ENCODE measurements at places on chromosomes 7 and 10.

DNA sequence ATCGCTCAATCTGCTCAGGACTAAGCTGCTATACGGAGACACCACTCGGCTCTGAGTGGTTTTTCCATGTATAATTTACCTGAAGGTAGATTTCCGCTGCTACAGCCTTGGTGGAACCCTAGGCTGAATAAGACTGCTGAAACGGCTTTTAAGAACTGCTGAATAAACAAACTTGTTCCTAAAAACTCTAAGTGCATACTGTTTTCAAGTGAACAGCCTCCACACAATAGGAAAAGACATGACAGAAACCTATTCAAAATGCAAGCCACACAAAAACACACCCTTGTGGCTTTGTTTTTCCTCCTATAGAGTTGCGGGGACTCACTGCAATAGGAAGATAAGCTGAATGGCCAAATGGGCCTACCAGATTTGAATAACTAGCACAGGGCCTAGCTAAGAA lies 117.2 kb downstream of the UBE2H start:
- no peak for DNase-seq

- DNase-seq = no peak
Observed at GRCh38 chr10:129505500-129506075, 38.5 kb downstream of the MGMT start.

DNA sequence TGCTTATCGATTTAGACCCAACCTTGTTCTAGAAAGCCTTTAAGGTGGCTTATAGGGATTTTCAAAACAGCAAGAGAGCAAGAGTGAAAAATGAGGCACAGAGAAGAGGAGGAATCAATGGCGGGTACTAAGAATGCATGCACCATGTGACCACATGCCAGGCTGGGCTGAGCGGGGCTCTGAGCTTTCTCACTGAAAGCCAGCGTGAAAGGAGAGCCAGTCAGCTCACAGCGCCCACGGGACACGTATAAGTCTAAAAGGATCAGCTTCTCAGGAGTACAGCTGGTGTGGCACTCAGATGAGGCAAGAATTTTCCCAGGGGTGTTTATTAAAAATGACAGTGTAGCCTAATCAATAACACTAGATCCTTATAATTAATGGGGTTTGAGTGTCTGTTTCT lies 114.3 kb downstream of the SLIT1 start:
- no peak for DNase-seq

- DNase-seq = no peak
Observed at GRCh38 chr7:9083837-9084236, 650.4 kb downstream of the NXPH1 start.

DNA sequence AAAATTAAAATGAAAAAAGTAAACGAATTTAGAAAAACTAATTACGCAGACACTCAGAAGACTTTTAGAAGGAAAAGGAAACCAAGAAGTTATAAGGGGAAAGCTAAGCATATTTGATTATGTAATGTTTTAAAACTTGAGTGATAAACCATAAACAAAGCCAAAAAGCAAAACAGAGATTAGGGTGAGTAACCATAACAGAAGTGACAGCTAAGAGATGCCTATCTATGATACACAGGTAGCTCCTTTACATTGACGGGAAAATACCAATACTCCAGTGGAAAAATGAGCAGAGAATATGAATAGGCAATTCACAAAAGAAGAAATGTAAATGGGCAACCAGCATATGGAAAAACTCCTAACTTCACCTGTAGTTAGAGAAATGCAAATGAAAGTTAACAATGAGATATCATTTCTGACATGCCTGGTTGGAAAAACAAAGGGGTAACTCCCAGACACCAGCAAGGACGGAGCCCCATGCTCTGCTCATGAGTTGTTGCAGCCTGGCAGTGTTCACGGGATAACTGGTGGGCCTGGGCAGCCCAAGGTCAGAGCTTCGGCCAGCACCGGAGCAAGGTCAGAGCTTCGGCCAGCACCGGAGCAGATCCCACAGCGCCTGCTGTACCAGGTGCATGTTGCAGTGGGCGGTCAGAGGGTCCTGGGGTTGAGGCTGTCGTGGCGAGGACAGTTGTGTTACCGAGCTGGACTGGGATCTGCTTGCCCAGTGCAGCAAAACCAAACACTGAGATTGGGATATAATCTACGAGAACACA lies 58.9 kb downstream of the ALOX5 start:
- DNase-seq = no peak

DNA sequence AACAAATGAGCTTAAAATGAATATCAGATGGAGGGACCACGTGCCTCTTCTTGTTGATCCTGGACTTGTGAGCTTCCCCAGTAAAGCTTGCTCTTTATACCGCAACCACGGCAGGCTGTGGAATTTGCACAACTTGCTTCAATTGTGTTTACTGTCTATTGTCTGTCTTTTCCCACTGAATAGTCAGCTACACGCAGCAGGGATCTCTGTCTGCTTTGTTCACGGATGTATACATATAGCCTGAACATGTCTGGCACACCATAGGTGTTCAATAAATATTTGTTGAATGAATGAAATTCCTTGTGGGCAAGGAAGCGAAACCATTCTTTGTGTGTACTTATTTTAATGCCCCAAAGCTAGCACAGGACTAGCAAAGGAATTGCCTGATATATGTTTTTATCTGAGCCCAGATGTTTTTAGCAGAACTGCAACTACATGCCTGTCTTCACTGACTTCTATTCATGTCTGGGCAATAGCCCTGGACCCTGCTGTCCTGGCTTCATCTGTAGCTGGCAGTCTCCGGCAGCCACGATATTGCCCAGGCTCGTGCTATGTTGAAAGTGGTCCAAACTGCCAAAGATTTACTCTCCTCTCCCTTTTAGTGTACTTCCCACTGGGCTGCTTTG lies 29.9 kb upstream of the IFRD1 start:
- no peak for DNase-seq

DNA sequence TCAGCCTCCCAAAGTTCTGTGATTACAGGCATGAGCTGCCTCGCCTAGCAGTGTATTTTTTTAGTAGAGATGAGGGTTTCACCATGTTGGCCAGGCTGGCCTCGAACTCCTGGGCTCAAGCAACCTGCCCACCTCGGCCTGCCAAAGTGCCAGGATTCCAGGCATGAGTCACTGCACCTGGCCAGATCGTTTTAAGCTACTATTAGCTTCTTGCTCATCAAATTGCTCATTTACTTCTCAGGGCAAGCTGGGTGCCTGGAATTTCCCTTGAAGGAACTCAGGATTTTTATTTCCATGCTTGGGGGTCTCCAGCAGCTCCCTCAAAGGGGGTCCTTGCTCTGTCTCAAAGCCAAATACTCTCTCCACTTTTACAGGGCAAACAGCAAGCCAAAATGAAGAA lies 798.0 kb upstream of the AUTS2 start:
- no peak for DNase-seq

DNA sequence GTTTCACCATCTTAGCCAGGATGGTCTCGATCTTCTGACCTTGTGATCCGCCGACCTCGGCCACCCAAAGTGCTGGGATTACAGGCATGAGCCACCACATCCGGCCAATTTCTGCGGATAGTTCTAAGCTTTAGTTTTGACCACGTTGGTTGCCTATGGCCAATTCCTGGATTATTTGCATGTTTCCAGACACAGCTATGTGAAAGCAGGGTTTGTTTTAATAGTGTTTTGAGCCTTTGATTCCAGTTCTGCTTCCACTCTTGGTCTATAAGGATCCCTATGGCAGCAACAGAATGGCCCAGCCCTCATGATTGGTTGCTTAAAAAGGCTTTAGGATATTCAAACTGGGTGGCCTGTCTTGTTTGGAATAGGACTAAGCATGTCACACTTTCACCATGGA lies 19.1 kb downstream of the SIRT1 start:
- DNase-seq = no peak

DNA sequence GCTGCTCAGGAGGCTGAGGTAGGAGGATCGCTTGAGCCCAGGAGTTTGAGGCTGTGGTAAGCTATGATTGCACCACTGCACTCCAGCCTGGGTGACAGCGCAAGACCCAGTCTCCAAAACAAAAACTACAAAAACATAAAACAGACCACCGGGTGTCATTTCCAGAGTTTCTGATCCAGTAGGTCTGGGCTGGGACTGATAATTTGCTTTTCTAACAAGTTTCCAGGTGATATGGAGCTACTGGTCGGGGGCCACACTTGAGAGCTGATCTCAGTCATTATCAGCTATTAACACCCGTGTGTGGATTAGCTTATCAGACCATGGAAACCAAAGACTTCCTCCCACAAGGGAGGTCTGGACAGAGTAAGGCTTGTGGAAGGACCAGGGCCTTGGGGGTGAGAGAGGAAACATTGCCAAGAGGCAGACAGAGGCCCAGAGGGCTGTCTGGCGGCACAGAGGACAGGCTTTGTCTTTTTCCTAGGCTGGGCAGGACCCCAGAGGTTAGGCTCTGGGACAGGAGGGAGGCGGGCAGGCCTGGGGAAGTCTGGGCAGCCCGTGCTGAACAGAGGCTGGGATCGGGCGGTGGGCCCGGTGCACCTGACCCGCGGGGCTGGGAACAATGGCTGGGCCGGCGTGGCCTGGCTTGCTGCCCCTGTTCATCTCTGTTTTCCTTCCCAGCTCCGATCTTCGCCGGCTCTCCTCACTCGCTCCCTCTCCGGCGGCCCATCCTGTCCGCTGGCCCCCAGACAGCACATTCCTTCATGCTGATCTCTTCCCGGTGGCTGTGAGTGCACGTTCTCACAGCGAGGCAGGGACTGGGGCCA lies 25.2 kb downstream of the TMEM270 start:
- no peak for DNase-seq

DNA sequence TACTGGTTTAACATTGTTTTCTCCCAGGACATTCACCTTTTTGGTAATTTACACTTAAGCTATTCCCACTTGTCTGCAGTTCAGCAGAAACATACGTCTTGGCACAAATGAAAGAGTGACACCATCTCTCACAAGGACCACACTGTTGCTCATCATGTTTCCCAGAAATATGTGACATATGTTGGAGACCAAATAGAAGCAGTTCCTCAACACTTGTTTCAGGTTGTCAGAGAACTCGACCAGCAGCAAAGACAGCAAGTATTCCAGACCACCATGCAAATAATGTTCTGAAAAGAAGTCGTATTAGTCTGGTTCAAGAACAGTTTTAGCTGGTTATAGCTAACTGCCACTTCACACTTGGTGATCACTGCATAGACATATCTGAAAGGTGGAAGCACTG lies 81.3 kb upstream of the KLF6 start:
- DNase-seq = no peak

DNA sequence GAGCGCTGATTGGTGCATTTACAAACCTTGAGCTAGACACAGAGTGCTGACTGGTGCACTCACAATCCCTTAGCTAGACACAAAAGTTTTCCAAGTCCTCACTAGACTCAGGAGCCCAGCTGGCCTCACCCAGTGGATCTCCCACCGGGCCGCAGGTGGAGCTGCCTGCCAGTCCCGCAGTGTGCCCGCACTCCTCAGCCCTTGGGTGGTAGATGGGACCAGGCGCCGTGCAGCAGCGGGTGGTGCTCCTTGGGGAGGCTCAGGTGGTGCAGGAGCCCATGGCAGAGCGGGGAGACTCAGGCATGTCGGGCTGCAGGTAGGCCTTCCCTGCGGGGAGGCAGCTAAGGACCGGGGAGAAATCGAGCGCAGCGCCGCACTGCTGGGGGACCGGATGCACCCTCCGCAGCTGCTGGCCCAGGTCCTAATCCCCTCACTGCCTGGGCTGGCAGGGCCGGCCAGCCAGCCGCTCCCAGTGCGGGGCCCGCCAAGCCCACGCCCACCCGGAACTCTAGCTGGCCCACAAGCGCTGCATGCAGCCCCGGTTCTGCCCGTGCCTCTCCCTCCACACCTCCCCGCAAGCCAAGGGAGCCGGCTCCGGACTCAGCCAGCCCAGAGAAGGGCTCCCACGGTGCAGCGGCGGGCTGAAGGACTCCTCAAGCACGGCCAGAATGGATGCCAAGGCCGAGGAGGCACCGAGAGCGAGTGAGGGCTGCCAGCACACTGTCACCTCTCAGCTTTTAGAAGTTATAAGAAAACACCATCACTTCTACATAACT lies 128.9 kb downstream of the ZNF438 start:
- DNase-seq = no peak

DNA sequence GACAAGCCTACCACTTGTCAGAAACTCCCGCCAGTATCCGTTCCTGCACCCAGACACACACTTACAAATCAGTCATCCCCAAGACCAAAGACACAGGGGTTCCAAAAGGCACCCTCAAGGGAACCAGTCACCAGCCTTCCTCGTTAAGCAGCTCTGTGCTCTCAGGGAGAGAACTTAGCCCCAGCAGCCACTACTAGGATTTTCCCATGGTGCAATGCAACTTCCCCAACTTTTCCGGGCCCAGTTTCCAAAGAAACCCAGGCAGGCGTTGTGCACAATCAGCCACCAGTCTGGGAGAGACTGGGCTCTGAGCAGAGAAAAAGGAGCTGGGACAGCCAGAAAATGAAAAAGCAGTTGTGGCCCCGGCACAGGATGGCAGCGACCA lies 1.2 kb downstream of the DLG5 start:
- DNase-seq = no peak

GRCh38 chr7:34844406-34844805 lies 186.4 kb downstream of the NPSR1 start:
- no peak for DNase-seq

DNA sequence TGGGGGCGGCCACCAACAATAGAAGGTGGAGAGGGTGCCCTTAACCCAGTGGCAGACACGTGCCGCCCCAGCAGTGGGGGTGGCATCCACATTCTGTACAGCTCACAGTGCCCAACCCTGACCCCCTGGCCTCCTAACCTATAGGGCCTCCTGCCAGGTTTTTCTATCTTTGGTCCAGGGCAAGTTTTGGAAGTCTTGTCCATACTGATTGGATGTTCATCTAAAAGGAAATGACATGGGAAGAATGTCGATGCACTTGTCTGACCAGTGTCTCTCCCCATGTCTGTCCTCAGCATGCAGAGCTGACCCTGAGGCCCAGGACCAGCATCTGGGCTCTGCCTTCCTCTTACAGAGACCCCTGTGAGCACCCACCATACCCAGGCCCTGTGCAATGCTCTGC lies 32.3 kb upstream of the ANTXRL start:
- no peak for DNase-seq

DNA sequence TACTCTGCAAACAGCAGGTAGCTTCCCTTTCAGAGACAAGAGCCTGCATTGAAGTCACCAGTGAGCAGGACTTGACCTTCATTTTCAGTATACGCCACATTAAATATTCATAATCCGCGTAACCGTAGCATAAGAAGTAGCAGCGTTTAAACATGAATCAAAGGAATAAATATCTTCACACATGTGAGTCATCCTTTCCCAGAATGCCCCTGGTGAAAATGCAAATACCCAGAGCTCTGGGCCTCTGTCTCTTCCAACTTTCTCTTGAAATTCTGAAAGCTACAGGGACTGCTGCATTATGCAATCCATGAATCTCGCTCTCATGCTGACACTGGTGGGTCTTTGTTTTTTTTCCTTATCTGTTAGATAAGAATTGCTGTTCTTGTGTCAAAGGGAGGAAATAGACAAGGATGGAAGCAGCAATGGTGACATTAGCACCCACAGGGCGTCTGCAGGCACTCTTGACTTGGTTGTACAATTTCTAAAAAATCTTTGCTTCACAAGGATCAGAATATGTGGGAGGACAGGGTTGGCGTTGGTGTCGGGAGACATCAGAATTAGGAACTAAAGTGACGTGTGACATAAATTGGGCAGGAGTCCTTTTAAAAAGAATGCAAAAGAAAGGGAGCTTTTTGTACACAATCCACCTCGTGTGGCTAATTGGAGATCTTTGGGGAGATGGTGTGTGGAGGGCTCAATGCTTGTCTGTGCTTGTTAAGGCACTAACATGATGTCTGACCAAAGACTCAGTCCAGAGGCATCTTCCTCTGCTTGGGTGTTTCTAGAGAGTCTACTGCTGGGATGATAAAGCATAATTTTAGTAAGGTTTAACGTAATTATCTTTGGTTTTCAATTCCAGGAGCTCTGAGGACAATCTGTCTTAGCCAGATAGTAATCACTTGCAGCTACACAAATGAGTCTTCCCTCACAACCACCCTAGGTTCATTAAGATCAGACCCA lies 390.3 kb downstream of the KCNMA1 start:
- no peak for DNase-seq
